ENCODE measurements at places on chromosomes 5 and 9.

GRCh38 chr5:96720408-96720807 is 58.2 kb downstream of the CAST start:
- H3K27me3 ChIP-seq: no peaks in the 10 kb centered on the region
- peaks cover 41% of the 10 kb centered on the region for H3K4me1 ChIP-seq
- H3K4me3 ChIP-seq: no peak overlapping the region
- H3K27ac ChIP-seq: no peak overlapping the region
- no peak for DNase-seq

DNA sequence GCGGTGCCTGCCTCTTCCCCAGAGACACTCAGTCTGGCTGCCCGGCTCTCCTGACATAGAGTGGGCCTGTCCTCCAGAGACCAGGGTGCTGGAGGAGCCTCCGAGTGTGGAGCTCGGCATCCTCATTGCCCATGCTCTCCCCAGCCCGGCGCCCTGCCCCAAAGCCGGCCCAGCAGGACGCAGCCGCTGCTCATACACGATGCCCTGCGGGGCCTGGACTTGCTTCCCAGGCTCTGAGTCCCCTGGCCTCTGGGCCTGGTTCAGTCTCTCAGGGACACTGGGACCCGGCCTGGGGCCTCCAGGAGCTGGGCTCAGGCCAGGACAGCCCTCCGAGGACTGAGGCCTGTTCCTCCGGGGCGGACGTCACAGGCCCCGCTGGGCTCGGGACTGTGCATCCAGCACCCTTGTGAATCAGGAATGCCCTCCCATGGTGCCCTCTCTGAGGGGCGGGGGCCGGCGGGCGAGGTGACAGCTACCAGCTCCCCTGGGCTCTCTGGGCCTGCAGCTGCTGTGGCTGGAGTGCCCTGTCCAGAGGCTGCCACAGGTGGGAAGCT is 23.2 kb downstream of the TPPP start:
- H3K4me3 ChIP-seq: no peak overlapping the region
- peaks cover 4% of the 10 kb centered on the region for H3K36me3 ChIP-seq
- no peaks in the 10 kb centered on the region for H3K27me3 ChIP-seq

- no peaks in the 10 kb centered on the region for H3K27me3 ChIP-seq
- no peaks in the 10 kb centered on the region for H3K36me3 ChIP-seq
- no peaks in the 10 kb centered on the region for H3K4me1 ChIP-seq
- H3K27ac ChIP-seq: no peak overlapping the region
- no peak for DNase-seq
Observed at GRCh38 chr5:148653291-148653835, 964 bp downstream of the HTR4 start.

DNA sequence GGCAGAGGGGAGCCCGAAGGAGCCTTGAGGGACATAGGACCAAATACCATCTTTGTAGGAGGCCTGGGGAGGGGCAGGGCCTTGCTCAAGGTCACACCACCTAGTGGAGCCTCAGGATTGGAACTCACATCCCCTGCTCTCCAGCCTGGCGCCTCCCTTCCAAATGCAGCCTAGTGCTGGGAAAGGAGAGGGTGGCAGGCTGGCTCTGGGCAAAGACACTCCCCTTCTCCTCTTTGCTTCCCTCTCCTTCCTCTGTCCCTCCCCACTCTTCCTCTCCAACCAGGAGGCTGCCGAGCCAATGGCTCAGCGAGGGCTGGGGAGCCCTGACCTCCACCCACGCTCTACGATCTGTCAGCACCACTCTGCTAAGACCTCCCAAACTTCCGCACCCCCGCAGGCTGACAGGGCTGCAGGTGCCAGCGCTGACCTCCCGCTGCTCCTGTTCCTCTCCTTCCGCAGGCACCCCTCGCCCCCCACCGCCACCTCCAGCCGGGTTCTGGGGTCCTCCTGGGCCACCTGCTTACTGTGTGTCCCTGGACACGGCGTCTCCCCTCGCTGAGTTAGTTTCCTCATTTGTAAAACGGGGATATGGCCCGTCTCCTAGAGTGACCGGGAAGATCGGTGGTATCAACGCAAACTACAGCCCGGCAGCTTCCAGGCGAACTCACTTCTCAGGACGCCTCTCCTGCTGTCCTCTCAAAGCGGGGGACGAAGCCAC is 52.9 kb downstream of the C9orf50 start:
- H3K27me3 ChIP-seq: peaks cover 17% of the 10 kb centered on the region
- H3K4me3 ChIP-seq: peak overlapping the region; percentile 48
- H3K27ac ChIP-seq: peak overlapping the region; percentile 82
- H3K4me1 ChIP-seq: peaks cover 26% of the 10 kb centered on the region

DNA sequence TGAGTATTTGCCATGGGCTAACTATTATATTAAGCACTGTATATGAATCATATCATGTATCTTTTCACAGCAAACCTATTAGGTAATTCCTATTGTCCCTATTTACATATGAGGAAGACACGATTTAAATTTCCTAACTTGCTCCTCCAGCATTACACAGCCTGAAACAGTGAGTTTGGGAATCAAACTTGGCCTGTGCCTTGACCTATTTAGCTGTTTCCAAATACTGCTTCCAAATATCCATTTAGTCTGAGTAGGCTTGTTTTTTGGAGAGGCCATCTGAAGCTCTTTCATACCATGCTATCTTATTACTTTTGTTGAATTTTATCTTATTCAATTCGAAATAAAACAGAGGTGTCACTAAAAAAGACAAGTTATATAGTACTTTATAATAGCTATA is 447.3 kb upstream of the MPDZ start:
- no peak overlapping the region for H3K4me3 ChIP-seq
- no peaks in the 10 kb centered on the region for H3K4me1 ChIP-seq
- H3K27me3 ChIP-seq: no peaks in the 10 kb centered on the region
- DNase-seq: no peak
- no peak overlapping the region for H3K27ac ChIP-seq
- H3K36me3 ChIP-seq: no peaks in the 10 kb centered on the region
